ENCODE measurements at places on chromosomes 5 and 9.
A peak's percentile ranks its signal among the peaks of the same experiment; 100 is the strongest.

DNA sequence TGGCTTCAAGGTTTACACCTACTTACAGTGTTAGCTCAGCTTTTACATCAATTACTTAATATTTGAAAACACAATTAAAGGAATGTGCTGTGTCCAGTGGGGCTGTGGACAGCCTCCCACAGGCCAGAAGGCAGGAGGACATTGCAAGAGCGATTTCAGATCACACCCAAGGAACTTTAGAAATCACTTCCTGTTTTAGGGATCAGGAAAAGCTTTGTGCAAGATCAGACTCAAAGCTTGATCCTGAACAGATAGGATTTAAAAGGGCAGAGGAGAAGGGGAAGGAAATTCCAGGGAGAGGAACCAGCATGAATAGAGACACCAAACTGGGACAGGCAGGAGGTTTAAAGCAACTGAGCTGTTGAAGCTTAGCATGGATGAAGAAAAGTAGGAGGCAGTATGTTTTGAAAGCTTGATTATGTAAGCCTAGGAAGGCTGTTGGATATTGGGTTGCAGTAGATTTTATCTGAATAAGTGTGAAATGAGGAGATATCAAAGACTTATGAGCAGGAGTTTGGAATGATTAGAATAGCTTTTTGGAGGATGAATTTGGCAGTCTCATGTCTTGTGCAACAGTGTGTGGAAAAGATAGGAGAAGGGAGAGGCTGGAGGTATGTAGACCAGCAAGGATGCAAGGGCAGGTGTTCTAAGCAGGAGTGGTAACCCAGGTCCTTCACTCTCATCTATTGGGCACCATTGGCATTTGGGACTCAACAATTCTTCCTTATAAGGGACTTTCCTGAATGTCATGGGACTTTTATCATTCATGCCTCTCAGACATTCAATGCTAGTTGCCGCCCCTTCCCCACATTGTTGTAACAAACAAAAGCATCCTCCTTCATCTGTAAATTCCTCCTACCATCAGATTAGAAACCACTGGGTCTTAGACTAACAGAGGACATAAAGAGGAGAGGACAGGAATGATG, 123.5 kb downstream of the TARS1 start:
- DNase-seq: no peak

DNA sequence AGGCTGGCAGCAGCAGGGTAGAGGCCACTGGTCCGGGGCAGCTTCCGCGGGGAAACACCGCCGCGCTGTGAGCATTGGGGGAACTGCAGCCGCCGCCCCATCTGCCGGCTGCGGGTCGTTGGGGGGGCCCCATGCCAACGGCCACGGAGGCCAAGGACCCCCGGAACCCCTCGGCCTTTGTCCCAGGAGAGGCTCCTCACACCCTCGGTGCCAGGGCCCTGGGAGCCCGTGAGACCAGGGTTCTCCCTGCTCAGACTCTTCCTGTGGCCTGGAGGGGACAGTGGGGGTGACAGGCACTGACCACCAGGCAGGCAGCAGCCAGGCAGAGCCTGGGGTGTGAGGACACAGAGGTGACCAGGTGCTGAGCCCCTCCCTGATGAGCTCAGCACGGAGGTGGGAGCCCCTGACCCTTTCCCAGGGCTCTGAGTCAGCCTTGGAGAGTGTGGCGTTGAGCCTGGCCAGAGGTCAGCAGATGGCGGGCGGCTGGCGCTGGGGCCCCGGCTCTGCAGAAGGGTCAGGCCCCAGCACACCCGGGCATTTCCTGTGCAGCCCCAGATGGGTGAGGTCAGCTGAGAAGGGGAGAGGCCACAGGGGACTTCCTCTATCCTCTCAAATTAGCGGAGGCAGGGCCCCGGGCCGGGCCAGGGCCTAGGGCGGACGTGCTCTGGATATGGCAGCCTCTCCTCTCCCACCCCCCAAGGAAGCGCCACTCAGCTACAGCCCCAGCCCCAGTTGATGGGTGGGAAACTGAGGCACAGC, 17.9 kb upstream of the EGFL7 start:
- DNase-seq: peak; percentile 41

GRCh38 chr5:171627936-171628632, 157.5 kb upstream of the SMIM23 start:
- DNase-seq: no peak

DNA sequence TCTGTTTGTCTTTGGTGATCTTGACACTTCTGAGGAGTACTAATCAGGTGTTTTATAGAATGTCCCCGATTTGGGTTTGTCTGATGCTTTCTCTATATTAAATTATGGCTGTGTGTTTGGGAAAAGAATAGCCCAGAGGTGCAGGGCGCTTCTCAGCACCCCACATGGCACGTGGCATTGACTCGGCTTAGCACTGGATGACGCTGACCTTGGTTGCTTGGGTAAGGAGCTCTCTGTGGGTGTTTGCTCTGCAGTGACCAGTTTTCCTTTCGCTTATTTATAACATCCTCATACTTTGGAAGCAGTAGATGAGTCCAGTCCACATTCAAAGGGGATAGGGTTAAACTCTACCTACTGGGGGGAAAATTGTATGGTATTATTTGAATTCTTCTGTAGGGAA, 12.5 kb upstream of the FAM120AOS start:
- no peak for DNase-seq

- no peak for DNase-seq
These were observed 619.5 kb downstream of the IRX1 start for GRCh38 chr5:4215143-4215542.

DNA sequence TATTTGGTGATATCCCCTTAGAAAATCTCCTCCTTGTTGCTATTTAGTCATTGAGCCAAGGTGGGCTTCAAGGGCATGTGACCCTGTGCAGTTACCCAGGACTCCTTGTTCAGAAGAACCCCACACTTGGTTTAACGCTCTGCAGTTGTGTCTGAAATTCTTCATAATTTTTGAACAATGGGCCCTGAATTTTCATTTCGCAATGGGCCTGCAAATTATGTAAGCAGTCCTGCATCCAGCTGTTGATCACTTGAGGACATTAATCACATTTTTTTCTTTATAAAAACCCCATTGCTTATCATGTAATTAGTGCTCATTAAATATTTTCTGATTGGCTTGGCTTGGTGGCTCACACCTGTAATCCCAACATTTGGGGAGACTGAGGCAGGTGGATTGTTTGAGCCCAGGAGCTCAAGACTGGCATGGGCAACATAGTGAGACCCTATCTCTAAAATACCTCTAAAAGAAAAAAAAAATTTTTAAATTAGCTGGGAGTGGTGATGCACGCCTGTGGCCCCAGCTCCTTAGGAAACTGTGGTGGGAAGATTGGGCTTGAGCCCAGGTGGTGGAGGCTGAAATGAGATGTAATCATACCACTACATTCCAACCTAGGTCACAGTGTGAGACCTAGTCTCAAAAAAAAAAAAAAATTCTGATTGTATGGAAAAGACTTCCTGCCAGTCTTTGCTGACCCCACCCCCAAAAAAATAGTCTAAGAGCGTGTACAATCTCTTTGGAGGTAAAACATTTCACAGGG, 194.2 kb upstream of the HAPLN1 start:
- no peak for DNase-seq

GRCh38 chr9:19405771-19406170, 3.0 kb upstream of the ACER2 start:
- no peak for DNase-seq

- DNase-seq: no peak
These were observed 571 bp upstream of the MARCHF11 start for GRCh38 chr5:16179936-16180788.

All from stimulated activated CD8-positive, alpha-beta memory T cell treated with anti-CD3 and anti-CD28 coated beads, Interleukin-4, amount 100 ng/mL, for 1 hour (primary cell).